ENCODE measurements at places on chromosomes 7 and 10.

DNA sequence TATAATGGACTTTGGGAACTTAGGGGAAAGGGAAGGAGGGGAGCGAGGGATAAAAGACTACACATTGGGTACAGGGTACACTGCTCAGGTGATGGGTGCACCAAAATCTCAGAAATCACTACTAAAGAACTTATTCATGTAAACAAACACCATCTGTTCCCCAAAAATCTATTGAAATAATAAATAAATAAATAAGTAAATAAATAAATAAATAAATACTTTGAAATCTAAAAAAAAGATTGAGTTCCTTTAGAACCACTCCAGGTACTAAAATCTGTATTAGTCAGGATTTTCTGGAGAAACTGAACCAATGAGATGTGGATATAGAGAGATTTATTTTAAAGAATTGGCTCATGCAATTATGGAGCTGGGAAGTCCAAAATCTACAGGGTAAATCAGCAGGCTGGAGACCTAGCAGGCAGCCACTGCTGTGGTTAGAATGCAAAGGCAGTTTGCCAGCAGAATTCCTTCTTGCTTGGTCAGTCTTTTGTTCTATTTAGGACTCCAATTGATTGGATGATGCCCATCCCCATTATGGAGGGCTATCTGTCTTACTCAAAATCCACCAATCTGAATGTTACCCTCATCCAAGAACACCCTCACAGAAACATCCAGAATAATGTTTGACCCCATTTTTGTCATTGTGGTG, 8.9 kb downstream of the IGFBP1 start:
- no peak for DNase-seq

DNA sequence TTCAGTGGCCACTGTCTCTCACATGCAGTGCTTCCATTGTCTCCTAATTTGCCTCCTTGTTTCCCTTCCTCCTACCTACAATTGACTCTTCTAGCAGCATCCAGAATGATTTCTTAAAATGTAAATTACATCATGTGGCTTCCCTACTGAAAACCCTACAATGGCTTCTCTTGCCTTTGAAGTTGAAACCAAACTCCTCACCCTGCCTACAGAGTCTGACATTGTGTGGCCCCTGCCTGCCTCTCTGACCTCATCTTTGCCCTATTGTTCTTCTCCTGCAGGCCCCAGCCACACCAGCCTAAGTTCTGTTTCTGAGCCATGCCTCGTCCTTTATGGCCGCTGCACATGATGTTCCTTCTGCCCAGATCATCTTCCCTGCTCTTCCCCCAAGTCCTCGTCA, 35.8 kb upstream of the CDK1 start:
- DNase-seq: no peak

DNA sequence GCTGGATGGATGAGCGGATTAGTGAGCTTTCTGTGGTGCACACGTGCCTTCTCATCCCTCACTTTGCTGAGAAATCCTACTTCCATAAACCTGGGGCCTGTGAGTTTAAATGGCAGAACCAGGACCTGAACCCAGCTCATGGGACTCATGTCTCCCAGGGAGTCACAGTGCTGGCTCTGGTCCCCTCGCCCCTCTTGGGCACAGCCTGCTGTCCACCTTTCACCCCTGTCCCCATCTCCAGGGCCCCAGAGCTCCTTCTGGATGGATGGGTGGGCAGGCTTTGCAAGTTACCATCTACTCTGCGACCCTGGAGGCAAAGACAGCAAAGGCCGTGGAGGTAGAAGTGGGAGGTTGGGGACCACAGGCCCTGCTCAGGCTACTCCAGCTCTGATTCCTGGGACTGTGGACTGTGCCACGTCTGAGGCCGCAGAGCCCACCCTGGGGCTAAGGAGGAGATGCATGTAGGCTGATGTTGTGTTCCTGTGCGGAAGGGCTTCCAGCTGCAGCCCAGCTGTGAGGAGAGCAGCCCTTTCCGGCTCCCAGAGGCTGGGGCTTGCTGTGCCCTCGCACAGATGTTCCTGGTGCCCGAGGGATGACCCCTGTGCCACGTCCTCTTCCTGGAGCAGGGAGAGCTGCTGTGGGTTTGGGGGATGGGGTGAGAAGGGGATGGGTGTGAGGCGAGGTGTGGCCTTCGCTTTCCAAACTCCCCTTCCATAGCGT, 40.3 kb downstream of the PRF1 start:
- DNase-seq: no peak

DNA sequence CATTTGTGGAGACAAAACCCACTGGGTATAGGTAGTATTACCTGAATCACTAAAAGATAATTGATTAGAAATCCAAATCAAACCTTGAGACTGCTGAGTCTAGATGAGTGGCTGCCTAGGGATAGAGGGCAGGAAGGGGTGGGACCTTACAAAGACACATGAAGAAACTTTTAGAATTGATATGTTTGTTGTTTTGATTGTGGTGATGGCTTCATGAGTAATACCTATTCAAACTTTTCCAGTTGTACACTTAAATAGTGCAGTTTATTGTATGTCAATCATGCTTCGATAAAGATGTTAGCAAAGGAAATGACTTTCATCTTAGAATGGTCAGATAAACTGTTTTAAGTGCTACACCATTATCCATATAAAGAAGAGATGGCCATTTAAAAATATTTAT, 188.7 kb upstream of the KAT6B start:
- DNase-seq: no peak
